HFF-Myc (cell line): ENCODE measurements at places on chromosomes 13 and 19.

GRCh38 chr13:30565658-30566057 is 52.1 kb upstream of the USPL1 start:
- DNase-seq = no peak

DNA sequence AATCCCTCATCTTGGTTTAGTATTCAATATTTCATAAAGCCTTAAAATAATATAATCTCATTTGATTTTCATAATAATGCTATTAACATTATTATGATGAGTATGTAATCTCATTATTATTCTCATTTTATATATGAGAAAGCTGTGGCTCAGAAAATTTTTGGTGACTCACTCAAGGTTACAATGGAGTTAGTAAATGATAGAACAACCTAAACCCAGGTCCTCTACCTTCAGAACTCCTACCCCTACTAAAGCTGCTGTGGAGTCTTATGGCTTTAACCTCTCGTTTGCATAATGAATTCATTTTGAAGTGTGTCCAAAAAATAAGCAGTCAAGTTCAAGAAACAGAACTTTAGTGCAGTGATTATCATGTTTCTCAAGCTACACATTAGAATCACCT is 226.3 kb downstream of the TBC1D4 start:
- no peak for DNase-seq

- no peak for DNase-seq
Observed at GRCh38 chr13:20161951-20162300, 1.1 kb upstream of the GJA3 start.

- DNase-seq = no peak
Observed at GRCh38 chr19:28258829-28259228, 954.1 kb downstream of the UQCRFS1 start.

DNA sequence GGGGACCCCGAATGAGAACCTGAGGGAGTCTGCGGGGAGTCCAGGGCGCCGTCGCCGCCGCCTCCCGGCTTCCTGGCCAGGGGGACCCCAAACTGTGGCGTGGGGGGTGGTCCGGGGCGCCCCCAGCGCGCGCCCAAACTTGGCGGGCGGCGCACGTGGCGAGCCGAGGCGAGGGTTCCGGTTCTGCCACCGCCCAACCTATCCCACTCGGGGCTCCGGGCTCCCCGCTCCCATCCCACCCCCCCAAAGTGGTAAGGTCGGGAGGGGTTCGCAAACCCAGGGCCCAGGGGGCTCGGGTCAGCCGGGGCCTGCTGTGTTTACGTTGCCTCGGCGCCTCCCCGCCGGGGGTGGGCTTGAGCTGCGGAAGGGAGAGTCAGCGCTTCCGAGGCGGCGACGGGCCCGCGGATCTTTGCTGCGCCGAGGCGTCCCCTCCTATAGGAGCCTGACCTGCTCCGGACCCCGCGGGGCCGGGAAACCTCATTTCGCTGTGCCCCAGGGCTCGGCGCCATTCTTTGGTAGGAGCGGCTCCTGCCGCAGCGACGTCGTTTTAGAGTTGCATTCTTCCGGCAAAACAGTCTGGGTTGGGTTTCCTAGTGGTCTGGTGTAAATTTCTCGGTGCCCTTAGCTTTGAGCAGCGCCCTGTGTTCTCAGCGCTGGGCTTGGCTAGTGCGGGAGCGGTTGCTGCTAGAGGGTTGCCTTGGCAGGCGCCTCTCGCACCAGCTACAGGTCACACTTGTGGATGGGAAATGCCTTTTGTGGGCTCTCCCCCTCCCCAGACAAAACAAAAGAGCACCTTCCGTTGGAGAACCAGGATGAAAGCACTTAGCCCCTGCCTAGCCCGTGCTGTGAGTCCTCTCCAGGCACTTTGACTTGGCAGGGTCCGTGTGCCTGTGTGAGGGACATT is 1.2 kb downstream of the DAZAP1 start:
- DNase-seq = no peak

DNA sequence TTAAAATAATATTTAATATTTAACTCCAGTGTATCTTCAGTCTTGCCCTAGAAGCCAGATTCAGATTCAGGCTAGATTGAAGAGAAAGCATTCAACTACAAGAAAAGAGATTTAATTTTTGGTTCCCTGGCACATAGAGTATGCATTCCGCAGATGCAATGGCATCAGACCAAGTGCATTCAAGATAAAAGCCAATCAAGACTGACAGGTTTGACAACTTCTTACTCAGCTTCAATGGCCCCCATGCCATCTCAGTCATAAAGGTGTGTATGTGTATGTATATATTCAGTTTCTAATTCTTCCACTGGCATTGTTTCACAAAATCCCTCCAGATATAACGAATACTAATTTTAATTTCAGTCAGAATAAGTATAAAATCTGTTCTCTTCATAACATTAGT is 650.8 kb upstream of the GPC6 start:
- DNase-seq = no peak
